ENCODE measurements at places on chromosomes 12 and 14.

- no peak for DNase-seq
Measured at GRCh38 chr12:5043589-5044419, at the start of gene KCNA5. Gene KCNA5 (plus strand): TSS chr12:5043879. CDS start chr12:5044148, 269 bp downstream.

DNA sequence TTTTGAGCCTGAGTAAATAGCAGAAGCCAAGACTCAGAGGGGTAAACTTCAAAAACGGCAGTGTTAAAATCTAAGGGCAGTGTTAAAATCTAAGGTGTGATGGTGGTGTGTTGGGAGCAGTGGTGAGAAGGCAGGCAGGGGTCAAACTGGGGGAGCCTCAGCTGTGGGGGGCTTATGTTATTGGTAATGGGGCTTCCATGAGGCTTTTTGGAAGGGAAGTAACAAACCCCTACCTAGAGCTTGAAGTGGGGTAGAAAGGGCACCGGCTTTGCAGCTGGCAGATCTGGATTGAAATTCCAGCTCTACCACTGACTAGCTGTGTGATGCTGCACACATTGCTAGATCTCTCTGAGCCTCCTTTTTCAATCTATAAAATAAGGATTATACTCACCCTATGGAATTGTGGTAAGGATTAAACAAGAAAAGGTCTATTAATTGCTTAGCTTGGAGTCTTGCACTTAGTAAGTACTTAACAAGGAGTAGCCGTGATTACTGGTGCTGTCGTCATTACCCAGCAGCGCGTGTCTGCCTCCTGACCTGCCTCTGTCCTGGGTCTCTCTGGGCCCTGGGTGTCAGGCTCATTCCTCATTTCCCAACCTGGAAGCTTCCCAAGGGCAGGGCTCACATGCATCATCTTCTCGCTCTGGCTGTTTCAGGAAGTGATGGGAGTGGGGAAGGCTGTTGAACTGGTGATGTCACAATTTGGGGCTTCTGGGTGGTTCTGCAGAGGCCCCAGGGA is 18.5 kb upstream of the KRT80 start:
- no peak for DNase-seq

DNA sequence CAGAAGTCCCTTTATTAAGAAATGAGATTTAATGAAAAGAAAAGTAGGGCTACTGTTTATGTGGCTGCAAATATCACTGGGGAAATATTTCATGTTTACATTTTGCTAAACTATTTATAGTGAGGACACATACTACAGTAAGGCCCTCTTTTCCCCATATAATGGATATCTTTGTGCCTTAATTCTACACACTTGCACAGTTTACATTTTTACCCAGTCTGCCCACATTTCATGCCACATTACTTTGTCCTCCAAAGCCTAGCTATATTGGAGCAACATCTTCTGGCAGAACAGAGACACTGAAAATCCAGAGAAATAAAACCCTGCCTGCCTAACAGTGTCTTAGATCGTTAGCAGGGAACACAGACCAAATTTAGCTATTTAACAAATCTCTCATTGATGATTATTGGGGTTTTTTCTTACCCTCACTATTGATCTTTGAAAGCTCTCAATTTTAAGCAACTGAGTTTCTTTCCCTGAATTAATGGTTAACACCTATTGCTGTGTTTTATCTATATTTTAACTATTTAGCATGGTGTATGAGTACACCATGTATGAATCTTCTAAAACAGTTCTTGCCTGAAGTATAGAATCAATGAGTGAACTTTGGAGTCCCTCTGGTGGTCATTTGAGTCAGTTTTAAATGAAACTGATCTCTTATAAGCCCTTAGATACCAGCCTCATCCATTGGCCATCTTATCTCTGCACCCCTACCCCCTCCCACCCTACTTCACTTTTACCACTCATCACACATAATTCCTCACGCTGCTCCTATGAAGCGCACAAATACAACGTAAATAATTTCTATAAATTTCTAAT is 170.2 kb downstream of the BCAT1 start:
- no peak for DNase-seq

DNA sequence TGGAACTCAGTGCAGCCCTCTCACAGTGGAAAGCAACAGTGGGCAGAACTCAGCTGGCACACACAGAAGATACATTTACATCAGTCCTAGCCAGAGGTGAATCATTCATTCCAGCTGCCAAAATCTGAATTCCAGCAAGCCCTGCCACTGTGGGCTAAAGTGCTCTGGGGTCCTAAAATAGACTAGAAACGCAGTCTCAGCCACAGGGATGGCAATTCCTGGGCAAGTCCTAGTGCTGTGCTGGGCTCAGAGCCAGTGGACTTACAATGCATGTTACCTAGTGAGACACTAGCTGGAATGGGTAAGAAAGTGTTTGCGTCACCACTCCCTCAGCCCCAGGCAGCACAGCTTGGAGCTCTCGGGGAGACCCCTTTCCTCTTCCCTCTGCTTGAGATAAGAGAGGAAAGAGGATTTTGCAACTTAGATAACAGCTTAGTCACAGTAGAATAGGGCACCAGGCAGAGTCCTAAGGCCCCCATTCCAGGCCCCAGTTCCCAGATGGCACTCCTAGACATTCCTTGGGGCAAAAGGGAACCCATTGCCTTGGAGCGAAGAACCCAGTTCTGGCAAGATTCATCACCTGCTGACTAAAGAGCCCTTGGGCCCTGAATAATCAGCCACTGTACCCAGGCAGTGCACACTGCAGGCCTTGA is 592.9 kb downstream of the FSCB start:
- DNase-seq, result no peak

GRCh38 chr12:105949391-105949790 is 189.4 kb downstream of the NUAK1 start:
- DNase-seq, result no peak

DNA sequence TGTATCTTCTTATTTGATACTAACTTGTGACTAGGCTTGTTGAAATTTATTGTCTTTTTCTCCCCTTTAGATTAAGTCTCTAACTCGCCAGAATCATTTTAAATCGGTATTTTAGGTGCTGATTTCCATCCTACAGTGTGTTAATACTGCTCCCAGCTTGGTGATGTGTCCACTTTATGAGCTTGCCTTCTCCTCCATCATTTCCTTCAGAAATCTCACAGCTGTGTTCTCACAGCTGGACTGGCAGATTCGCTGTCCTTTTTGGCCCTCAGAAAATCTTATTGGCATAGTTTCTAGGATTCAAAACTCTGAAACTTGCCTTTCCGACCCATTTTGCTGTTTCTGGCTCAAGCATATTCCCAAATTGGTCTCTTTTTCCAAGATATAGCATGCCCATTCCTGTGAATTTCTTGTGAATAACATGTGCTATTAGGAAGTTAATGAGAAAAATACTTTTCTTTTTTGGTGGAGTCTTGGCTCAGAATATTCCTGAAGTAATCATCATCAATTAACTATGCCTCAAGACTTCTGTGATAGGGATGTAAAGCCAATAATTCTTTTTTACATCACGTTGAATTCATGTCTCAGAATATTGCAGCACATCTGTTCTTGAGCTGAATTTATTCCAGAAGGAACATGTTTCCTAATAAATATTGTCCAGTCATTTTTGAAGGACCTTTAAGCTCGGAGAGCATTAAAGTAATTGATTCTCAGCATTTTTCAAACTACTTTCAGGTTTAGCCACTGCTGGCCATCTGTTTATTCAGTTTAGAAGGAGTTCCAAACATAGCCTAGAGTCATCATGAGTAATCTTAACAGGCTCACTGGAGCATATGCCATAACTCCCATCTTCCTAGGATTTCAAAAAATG is 50.0 kb upstream of the USP44 start:
- DNase-seq, result no peak

GRCh38 chr12:65287426-65287825 is 8.9 kb downstream of the MSRB3 start:
- DNase-seq, result no peak

- DNase-seq, result no peak
Measured at GRCh38 chr14:103416916-103417315, 31.7 kb downstream of the MARK3 start.

- no peak for DNase-seq
Measured at GRCh38 chr12:53530920-53531319, 23.6 kb upstream of the NPFF start.

DNA sequence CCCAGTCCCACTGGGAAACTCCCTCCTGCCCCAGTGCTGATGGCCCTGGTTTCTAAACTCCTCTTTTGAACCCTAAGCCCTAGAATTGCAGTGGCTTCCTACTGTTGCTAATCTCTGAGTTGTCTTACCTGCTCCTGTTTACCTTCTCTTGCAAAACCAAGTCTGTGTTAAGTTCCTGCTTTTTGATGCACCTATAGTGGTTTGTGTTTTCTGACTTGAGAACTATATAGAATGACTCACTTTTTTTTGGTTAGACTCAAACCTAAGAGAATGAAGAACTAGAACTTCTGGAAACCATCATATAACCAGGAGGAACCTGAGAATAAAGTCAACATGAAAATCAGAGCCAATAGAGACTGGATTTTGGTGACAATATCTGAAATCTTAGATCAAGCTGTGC is 5.5 kb upstream of the GAS2L3 start:
- DNase-seq, result no peak

DNA sequence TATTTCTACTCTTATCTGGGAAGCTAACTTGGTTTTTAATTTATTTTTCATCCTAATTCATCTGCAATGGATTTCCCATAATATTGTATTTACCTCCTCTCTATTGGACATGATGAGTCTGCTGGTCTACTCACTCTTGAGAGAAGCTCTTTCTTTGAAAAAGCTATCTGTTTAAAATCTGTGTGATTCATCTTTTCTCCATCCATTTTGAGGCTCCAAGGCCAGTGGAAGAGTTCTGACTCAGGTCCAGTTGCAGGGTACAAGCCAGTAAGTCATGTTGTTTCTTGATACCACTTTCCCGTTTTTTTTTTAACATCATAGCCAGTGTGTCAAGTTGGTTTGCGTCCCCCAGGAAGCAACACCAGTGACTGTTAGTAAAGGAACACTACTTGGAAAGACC is 160.3 kb upstream of the BMP4 start:
- no peak for DNase-seq

GRCh38 chr12:67515679-67516340 is 132.7 kb upstream of the DYRK2 start:
- no peak for DNase-seq

- DNase-seq, result no peak
Measured at GRCh38 chr12:12128670-12129069, 57.9 kb downstream of the BCL2L14 start.

- no peak for DNase-seq
Measured at GRCh38 chr14:63535918-63536317, 7.3 kb downstream of the PPP2R5E start.

- no peak for DNase-seq
Measured at GRCh38 chr12:75964150-75964549, 67.4 kb downstream of the PHLDA1 start.

- no peak for DNase-seq
Measured at GRCh38 chr12:63814146-63814772, 30.2 kb upstream of the SRGAP1 start.

- DNase-seq, result no peak
Measured at GRCh38 chr14:57412341-57412740, 22.0 kb downstream of the NAA30 start.

- no peak for DNase-seq
Measured at GRCh38 chr14:95388699-95389098, 69.0 kb upstream of the CLMN start.

- no peak for DNase-seq
Measured at GRCh38 chr14:96730386-96730785, 66.8 kb upstream of the VRK1 start.

GRCh38 chr14:72786378-72787350 is 107.2 kb downstream of the DPF3 start:
- DNase-seq, result no peak

- DNase-seq, result no peak
Measured at GRCh38 chr14:75092698-75093097, 23.3 kb downstream of the ZC2HC1C start.

DNA sequence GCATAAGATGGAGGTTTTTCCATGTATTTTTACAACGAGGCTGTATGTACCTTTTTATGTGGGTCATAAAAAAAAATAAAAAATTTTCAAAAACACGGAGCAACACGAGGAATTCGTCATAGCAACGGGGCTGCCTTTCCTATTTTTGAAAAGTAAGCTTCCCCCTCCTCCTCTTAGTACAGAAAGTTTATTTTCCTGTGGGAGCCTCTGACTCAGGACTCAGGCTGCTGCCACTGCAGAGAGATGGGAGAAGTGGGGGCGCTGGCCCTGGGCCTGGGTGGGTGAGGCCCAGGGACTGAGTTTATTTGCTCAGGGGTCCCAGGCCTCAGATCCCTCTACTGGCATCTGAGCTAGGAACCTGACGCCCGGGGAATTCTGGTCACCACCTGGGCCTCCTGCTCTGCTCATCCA is 10.2 kb upstream of the CMKLR1 start:
- no peak for DNase-seq

DNA sequence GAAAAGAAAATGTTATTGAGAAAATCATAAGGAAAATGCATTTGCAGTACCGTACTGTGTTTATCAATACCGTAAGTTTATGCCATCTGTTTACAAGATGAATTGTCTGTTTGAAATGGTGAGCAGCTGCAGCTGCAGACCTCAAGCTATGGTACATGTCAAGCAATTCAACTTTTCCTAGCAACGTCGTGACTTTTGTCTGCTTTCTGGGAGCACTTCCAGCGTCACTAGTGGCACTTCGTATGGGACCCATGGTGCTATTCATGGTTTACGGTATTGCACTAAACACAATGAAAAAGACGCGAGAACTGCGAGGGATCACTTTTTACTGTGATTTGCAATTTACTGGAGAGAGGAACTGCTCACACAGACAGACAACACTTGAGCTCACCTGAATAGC is 160.8 kb downstream of the UNC79 start:
- DNase-seq, result no peak

- DNase-seq, result no peak
Measured at GRCh38 chr12:1773937-1774655, 46.3 kb upstream of the LRTM2 start.

- DNase-seq, result no peak
Measured at GRCh38 chr14:53153702-53154112, 584 bp upstream of the DDHD1 start.

GRCh38 chr12:24591715-24592440 is 357.0 kb downstream of the BCAT1 start:
- no peak for DNase-seq

- no peak for DNase-seq
Measured at GRCh38 chr14:94143711-94144110, 14.3 kb upstream of the IFI27L2 start.

DNA sequence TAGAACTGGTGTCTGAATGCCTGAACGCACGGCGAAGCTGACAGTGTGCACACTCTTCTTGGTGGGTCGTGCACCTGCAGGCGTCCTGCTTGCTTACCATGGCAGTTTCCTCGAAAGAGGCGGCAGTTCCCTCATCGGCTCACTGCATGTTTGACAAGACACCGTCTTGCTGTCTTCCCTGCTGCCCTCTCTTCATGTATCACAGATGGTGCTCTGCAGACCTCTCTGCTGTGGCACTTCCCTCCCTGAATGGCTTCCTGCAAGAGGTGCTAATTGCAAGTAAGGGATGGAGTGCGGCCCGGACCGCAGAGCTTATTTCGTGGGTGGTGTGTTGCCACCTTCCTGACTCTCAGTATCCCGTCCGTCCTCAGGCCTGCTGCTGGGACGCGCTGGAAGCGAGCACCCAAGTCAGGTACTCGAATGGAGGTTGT is 156.7 kb upstream of the RTL1 start:
- DNase-seq, result no peak

DNA sequence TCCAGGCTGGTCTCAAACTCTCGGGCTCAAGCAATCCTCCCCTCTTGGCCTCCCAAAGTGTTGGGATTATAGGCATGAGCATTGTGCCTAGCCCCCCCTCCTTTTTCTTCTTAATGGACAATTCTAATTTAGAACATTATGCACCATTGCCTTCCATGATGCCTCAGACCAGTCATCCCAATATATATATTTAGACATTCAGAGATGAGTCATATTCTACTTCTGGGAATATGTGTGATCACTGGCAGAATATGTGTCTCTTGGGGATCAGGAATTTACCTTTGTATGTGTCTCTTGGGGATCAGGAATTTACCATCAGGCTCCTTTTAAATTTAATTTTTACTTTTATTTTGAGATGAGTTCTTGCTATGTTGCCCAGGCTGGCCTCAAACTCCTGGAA is 7.5 kb upstream of the CCDC177 start:
- no peak for DNase-seq

All from stimulated activated CD8-positive, alpha-beta memory T cell treated with anti-CD3 and anti-CD28 coated beads, Interleukin-4, amount 100 ng/mL, for 1 hour (primary cell).